NCI-H1105 treated with DMSO at 0.1 percent for 48 hours (cell line): ENCODE measurements at places on chromosomes 16 and 17.
A peak's percentile ranks its signal among the peaks of the same experiment; 100 is the strongest.

- DNase-seq = no peak
Measured at GRCh38 chr16:64780445-64780844, 341.4 kb downstream of the CDH11 start.

DNA sequence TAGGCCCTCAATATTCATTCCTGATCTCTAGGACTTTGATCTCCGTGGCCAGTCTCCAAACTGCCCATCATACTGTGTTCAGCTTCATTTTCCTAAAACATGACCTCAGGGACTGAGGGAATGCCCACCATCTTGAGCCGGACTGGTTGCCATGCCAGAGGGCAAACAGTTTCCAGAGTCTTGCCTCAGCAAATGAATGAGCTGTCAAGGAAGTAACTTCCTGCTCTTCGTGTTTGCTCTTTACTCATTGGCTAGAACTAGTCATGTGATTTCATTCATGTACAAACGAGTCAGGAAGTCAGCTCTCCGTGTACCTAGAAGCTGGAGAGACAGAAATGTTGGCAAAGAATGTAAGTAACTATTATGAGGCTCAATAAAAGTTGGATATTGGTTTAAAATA lies 50.2 kb downstream of the ANKFN1 start:
- no peak for DNase-seq

DNA sequence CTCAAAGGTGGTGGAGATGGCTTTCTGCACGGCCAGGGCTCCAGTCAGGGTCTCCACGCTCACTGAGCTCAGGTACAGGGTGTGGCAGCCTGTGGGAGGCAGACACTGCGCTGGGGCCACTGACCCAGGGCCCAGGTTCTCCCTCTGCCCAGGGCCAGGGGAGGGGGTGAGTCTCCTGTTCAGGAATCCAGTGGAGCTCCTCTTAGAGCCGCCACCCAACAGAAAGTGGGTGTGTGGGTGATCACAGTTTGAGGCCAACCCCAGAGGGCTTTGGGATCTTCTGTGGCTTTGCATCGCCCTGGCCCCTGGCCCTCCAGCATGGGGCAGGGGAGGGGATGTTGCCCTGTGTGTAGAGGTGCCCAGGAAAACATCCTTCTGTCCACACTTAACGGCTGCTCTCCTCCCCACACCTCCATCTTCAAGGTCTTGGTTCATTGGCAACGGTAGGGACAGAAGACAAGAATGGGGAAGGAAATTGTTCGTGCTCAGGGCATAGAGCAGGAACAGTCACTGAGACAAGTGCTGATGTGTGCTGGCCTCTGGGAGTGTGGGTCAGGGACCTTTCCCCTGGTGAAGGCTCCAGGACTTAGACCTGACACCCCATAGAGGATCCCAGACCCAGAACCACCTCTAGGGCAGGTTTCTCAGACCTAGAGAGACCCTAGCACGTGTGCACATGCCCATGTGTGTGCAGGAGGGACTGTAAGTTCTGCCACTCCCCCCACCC lies 21.5 kb downstream of the TNS4 start:
- DNase-seq = no peak

DNA sequence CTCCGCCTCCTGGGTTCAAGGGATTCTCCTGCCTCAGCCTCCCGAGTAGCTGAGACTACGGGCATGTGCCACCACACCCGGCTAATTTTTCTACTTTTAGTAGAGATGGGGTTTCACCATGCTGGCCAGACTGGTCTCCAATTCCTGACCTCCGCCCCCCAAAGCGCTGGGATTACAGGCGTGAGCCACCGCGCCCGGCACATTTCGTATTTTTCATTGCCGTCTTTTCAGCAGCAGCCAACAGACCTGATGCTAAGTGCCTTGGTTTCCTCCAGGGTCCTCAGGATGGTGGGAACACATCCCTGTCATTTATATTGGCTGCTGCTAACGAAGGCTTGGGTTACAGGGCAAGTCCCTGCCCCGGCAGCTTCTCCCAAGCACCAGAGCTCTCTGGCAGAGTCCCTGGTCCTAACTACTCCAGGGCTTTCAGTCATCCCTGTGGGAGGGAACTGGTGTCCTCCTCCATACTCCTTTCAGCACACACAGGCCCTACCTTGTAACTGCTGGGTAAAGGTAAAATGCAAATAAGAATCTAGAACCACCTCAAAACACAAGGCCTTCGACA lies 1.5 kb upstream of the RNF157 start:
- DNase-seq = no peak

DNA sequence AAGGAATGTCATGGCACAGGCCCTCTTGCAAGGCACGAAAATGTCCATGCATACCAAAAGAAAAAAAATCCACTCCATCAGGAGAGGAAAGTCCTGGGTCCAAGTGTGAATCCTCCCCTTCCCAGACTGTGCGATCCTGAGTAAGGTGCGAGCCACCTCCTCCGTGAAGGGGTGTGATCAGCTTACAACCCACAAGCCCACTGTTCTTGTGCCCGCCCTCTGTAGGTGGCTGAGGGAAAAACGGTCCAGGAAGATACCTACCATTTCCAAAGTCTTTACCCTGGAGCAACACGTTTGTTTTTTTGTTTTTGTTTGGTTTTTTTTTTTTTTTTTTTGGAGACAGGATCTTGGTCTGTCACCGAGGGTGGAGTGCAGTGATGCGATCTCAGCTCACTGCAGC lies 116.5 kb downstream of the ZNF423 start:
- peak; percentile 8 for DNase-seq
